ENCODE measurements at places on chromosomes 3 and 15.

GRCh38 chr15:67026610-67026967 is 38.8 kb upstream of the SMAD3 start:
- DNase-seq = no peak

GRCh38 chr15:63502843-63503738 is 1.3 kb upstream of the USP3 start:
- DNase-seq = peak; percentile 89

GRCh38 chr3:48440590-48440958 is 517 bp downstream of the TMA7 start:
- DNase-seq = peak; percentile 59

DNA sequence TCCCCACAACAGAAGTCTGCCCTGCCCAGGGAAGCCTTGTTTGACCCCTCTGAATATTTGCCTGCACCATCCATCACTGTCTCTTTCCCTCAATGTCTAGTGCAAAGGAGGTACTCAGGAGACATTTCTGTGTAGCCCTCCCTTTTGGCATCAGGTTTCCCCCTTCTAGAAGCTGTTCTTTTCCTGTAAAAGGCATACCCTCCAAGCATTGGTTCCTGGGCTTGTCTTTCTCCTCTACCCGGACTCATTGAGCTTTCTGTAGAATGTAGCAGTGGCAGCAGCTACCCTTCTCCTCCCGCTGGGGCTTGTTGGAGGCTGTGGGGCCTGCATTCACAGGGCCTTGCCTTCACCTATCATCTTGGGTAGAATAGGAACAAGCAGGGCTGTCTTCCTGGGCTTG is 63.5 kb downstream of the CTDSPL start:
- no peak for DNase-seq

DNA sequence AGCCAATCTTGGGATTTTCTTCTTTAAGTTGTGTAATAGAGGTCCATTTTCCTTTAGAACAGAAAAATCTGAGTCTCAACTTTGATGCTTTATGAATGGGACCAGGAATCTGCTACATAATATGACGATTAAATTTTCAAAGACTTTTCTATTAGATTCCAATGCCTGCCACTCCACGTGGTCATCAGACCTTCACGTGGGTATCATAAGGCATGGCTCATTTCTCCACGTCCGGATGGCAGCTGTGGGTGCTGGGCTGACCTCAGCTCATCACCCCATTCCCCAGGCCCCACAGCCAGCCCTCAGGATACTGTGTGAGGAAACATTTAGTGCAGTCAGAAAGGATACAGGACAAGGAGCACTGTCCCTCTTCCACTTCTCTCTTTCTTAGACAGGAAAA is 159.7 kb downstream of the SEMA6D start:
- DNase-seq = no peak

GRCh38 chr3:152843955-152844354 is 9.0 kb downstream of the P2RY1 start:
- DNase-seq = no peak

GRCh38 chr3:187025656-187026316 is 95.5 kb downstream of the ST6GAL1 start:
- no peak for DNase-seq

GRCh38 chr3:195187609-195188425 is 83.1 kb downstream of the XXYLT1 start:
- peak; percentile 78 for DNase-seq

- DNase-seq = peak; percentile 8
Measured at GRCh38 chr3:105700575-105700974, 168.2 kb downstream of the CBLB start.

- no peak for DNase-seq
Measured at GRCh38 chr15:67569668-67570067, 27.2 kb downstream of the MAP2K5 start.

DNA sequence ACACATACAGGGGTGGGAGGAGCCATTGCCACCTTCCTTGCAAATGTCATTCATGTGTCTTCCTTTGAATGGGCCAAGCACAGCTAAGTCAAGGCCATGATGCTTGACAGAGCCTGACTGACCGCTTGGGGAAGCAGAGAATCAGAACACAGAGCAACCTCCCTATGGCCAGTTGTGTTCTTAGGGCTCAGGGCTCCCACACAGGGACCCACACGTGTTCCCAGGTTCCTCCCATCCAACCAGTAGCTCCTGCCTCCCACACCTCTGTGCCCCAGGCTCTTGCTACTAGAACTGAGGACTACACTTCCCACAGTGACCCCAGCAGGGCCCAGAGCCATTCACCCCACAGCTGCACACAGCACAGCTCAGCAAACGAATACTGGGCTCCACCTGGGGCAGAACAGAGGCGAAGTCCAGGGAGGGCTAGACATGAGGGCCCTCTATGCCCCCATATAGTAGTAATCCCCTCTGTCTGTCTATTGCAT is 42.9 kb downstream of the KLF15 start:
- DNase-seq = no peak

- DNase-seq = no peak
Measured at GRCh38 chr3:34066328-34066727, 267.9 kb downstream of the PDCD6IP start.

- peak; percentile 71 for DNase-seq
Measured at GRCh38 chr15:96353930-96354730, 23.6 kb downstream of the NR2F2 start.

- DNase-seq = no peak
Measured at GRCh38 chr3:70606018-70606417, 293.6 kb upstream of the MDFIC2 start.

DNA sequence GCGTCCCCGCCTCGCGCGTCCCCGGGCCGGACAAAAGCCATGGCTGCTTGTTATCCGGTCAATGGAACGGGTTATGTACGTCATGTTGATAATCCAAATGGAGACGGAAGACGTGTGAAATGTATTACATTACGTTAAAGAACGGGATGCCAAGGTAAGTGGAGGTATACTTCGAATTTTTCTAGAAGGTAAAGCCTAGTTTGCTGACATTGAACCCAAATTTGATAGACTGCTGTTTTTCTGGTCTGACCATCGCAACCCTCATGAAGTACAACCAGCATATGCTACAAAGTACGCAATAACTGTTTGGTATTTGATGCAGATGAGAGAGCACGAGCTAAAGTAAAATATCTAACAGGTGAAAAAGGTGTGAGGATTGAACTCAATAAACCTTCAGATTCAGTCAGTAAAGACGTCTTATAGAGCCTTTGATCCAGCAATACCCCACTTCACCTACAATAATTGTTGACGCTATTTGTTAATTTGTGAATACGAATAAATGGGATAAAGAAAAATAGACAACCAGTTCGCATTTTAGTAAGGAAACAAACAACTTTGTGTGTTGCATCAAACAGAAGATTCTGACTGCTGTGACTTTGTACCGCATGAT is 19.8 kb downstream of the WDR73 start:
- no peak for DNase-seq

DNA sequence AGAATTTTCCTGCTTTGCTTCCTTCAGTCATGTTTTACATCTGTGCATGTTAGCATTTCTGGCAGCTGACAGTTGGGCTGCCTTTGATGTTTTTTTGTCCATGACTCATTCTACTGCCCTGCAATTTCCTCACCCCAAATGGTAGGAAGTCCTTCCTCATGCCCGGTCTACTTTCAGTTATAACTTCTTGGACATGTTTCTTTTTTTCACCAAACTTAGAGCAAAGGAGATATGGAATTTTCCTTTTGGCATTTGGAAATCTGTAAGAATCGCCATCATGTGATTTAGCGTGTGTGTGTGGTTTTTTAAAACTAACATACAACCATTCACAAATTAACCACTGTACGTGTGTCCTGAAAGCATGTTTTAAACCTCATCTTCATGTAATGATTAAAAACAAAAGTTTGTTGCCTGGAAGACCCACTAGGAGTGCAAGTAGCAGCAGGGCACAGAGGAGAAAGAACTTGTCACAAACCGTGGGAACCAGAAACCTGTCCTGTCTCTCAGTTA is 430.7 kb upstream of the CFAP20DC start:
- peak; percentile 82 for DNase-seq

- no peak for DNase-seq
Measured at GRCh38 chr15:95350908-95351307, 979.6 kb upstream of the NR2F2 start.

DNA sequence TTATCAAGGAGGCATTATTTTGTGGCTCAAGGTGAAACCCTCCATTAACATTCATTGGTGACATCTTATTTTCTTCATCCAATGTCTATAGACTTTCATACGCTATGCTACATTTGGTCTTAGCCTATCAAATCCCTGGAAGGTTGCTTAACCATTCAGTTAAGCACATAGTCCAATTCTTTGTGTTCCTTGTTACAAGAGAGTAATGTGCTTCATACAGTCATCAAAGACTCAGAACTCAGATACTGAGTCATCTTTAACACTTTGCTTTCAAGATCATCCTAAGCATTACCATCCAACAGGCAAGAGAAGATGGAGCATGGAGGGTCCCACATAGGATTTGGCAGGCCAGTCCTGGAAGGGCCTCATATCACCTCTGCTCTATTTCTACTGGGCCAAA is 1202.1 kb downstream of the ROBO1 start:
- no peak for DNase-seq

DNA sequence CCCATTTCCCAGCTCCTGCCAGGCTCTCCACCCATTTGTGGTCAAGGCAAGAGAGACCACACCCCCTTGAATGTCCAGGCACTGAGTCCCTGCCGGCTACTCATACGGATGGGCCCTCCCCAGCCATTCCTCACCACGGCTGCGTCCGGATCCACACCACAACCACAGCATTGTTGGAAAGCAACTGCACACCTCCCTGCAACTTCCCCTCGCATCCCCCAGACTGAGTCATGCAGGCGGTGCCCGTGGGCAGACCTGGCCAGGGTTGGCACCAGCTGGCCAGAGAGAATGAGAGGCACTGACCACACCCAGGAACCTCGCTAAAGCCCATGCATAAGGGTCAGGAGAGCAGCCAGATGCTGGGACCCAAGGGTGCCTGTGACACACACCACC is 30.5 kb downstream of the LOXL1 start:
- peak; percentile 99 for DNase-seq

DNA sequence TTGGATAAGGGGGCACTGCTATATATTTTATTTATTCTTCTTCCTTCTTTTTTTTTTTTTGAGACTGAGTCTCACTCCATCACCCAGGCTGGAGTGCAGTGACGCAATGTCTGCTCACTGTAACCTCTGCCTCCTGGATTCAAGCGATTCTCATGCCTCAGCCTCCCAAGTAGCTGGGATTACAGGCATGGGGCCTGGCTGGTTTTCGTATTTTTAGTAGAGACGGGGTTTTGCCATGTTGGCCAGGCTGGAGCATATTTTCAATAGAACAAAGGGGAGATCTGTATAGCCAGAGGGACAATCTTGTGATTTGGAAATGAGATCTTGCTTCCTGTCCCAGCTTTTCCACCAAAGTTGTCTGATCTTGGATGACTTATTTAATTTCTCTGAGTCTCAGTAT is 133.1 kb upstream of the ABHD17C start:
- DNase-seq = peak; percentile 22

DNA sequence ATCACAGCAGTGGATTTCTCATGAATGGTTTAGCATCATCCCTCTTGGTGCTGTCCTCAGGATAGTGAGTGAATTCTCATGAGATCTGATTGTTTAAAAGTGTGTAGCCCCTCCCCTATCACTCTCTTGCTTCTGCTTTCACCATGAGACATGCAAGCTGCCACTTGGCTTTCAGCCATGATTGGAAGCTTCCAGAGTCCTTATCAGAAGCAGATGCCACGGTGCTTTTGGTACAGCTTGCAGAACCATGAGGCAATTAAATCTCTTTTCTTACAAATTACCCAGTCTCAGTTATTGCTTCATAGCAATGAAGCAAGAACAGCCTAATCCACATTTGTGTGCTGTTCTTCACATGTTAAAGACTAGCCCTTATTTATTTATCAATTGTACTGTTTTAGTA is 495.2 kb upstream of the EPHA6 start:
- DNase-seq = no peak

- DNase-seq = no peak
Measured at GRCh38 chr15:86082619-86083380, 3.1 kb downstream of the AGBL1 start.

DNA sequence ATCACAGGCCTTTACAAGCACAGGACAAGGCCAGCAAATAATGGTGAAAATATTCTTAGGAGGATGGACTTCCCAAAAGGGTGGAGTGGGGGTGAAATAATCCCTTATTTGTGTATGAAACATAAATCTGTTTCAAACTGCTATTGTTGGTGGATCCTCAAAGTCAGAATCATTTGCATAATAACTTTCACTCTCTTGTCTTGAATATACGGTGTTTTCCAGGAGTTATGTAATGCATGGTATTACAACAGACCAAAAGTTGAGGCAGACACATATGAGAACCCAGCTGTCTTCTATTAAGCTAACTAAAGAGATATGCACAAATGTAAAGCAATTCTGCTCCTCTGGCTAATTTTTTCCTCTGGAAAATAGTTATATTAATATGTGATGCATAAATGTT is 57.7 kb downstream of the PRTG start:
- peak; percentile 21 for DNase-seq

DNA sequence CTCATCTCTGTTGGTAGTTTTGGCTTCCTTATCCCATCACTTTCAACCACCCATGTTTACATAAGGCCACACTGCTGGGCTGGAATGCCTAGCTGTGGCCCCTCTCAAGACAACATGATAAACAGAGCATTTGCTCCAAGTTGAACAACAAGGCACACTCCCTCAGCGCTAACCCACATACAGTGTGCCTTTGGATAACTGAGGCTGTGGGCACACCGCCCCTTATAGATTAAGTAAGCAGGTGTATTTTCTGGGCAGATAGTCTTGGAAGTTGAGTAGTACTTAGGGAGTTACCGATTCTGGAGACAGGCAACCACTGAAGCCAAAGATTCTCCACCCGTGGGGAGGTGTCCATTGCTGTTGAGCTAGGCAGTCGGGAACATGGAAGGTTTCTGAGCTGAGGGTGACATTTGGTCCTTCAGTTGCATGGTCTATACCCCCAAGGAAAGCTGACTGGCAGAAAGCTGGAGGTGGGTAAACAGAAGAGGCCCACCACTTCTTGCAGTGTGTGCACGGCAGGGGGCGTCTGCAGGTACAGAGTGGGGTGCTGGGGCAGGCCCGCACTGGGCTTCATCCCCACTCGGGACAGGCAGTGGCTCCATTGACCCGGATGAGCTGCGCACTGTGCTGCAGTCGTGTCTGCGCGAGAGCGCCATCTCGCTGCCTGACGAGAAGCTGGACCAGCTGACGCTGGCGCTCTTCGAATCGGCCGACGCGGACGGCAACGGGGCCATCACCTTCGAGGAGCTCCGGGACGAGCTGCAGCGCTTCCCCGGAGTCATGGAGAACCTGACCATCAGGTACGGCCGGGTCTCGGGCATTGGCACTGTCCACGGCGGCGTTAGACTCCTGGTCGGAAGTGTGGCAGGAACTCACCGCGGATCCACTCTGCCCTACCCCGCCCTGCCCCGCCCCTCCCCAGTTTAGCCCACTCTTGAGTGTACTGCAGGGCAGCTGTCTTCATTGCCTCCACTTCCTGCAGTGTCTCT is 16.8 kb downstream of the NOX5 start:
- peak; percentile 76 for DNase-seq

DNA sequence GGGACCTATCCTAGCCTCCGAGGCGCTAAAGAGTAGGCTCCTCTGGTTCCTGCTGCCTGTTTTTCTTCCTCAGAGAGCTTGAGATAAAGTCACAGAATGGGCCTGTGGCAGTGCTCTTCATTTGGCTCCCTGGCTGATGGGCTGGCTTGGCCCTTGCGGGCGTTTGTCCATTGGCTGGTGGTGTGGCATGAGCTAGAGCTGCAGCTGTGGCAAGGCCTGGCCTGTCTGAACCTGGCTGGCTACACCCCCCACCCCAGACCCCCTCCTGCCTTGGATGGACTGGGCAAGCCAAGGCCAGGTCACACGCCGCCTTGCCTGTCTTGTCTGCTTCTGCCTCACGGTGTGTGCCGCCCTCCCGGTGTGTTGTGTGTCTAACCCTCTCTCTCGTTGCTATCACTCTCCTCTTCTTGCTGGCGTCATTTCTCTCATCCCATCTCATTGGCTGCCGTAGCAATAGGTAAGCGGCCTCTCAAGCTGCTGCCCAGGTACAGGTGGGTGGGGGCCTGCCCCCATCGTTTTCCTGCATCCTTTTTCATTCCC is 3.2 kb downstream of the AP2M1 start:
- DNase-seq = no peak
